Bronchus fibroblast of lung (primary cell): ENCODE measurements at places on chromosomes 2 and 18. TPM values are rescaled to one million over a fixed set of nuclear protein-coding genes. Genes with fewer than 3 reads are reported as not detected.

The SCRN3 gene
- total RNA-seq: 12.2 and 17.3 TPM in 2 replicates

The OXER1 gene
- total RNA-seq: under 0.01 and 0.17 TPM in 2 replicates

The GNLY gene
- total RNA-seq: not detected in 2 replicates

The DNAH6 gene
- under 0.01 and 0.34 TPM in 2 replicates for total RNA-seq

The C2orf78 gene
- total RNA-seq: not detected in 2 replicates
